CD4-positive, alpha-beta T cell treated with Interleukin-1 beta for 1 hour (primary cell): ENCODE measurements at places on chromosomes 3 and 15.

DNA sequence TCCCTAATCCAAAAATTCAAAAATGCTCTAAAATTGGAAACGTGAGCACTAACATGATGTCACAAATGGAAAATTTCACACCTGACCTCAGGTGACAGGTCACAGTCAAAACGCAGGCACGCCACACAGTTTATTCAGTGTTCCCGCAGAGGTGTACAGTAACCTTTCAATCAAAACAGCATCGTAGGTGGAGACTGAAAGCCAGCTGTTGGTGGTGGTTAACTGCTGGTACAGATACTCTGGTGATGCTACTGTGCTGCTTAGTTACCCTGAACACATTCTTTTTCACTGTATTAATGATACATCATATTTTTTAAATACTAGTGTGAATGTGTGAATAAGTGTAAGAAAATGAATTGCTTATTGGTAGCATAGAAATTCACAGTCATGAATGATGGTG, 23.8 kb downstream of the RAB11A start:
- no peak for DNase-seq

GRCh38 chr3:190718671-190719070, 143.8 kb downstream of the GMNC start:
- DNase-seq = no peak

DNA sequence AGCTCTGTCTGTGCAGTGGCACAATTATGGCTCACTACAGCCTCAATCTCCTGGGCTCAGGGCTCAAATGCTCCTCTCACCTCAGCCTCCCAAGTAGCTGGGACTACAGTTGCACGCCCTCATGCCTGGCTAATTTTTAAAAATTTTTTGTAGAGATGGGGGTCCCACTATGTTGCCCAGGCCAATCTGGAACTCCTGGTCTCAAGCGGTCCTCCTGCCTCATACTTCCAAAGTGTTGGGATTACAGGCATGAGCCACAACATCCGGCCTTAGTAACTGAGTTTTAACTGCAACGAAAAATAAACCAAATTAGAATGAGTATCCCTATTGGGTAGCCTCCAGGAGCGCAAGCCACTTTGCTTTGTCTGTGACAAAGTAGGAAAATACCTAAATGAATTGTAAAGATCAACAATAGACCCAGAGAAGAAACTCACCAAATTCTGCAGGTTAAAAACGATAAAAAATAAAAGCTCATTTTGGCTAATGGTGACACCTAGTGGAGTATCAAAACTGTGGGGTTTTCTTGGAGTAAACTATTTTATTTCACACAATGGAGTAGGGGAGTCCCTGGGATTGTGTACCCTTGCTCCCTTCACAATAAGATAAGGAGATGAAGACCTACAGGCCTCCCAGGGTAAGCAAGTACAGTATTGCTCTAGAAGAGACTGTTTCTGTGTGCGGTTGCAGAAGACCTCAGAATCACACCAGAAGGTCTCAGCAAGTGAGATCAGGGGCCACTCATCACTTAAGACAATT, 21.0 kb upstream of the CA12 start:
- DNase-seq = peak; percentile 58

- DNase-seq = no peak
These were observed 64.1 kb downstream of the TLE3 start for GRCh38 chr15:70033529-70034140.

DNA sequence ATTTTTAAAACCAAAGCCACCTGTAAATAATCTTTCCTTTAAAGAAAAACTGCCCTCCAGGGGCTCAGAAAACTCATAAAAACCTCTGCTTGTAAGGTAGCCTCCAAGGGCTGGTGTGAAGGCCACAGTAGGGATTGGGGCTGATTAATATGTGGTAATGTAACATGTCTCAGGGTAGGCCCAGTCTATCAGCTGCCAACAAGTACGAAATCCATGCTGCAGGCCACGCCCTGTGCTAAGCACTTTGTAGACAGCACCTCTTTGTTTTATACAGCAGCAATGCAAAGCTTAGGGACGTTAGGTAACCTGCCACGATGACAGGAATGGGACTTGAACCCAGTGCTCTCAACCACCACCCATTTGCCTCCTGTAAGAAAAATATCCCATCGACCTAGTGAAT, 65.6 kb upstream of the PRICKLE2 start:
- no peak for DNase-seq

DNA sequence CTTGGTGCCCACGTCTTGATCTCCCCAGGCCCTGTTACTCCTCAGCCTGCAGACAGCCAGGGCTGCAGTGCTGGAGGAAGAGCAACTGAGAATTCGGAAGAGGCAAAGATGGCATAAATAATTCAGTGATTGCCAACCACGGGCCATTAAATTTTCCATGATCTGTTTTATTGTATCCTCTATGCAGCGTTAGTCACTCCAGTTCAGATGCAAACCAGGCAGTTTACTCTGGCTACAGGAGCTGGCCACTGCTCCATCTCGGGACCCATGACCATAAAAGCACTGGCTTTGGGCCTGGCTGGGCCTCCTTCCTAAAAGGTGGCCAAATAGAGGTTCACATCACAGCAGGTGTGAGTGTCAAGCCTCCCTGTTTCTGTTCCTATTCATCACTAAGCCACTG, 137.6 kb upstream of the TLE3 start:
- no peak for DNase-seq

GRCh38 chr15:32747921-32748342, 30.1 kb downstream of the GREM1 start:
- DNase-seq = no peak
